ENCODE measurements at places on chromosomes 4 and X.

GRCh38 chr4:139907001-139907809 is 241.6 kb downstream of the MGST2 start:
- DNase-seq, result no peak

GRCh38 chr4:159014859-159015258 is 88.0 kb upstream of the RAPGEF2 start:
- no peak for DNase-seq

GRCh38 chrX:46630141-46630540 is 56.6 kb downstream of the CHST7 start:
- DNase-seq, result no peak

DNA sequence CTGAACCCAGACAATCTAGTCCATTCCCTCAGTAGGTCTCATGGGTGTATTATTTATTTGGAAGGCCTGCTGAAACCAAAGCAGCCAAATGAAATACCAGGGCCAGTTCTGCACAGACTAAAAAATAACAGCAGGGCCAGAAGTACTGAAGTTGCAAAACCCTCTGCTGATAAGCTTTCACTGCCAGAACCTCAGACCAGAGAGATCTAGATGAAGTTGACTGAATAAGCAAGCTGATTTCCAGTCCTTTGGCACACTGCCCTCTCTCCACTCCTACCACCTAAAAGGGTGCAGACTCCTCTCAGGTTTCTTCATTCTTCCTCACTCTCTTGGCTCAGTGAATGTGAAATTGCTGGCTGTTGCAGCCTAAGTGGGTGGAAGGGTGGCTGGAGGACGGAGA is 276.7 kb upstream of the KLF3 start:
- DNase-seq, result no peak

DNA sequence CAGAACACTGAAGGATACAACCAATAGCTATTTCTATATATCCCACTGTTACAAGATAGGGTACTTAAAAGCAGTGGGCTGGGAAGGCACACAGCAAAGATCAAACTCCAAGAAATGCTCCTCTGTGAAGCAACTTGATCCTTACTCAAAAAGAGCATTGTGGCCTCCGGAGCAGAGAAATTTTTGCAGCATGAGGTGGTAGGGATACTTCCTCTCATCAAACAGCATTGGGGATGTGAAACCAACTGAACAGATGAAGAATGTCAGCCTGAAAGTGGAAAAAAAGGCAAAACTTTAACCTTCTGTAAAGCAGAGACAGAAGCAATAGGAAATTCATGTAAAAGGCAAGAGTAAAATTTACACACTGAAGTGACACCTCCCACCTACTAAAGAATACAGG is 92.2 kb downstream of the HUWE1 start:
- DNase-seq, result no peak
